Bladder microvascular endothelial cell (primary cell): ENCODE measurements at places on chromosomes 11 and 22. TPM values are rescaled to one million over a fixed set of nuclear protein-coding genes. Genes with fewer than 3 reads are reported as not detected.

Gene HPX
- total RNA-seq = 0.32 and 0.57 TPM in 2 replicates

Gene LYVE1
- 1.4 and 15.5 TPM in 2 replicates for total RNA-seq

Gene RAB30
- total RNA-seq = 7.3 and 20.5 TPM in 2 replicates

Gene FAM227A
- total RNA-seq = 0.16 and 0.69 TPM in 2 replicates

Gene B4GALNT4
- 0.16 and 2.3 TPM in 2 replicates for total RNA-seq

Gene OR52I2
- total RNA-seq = not detected in 2 replicates

Gene KLHDC7B
- not detected in 2 replicates for total RNA-seq

Gene TRIM48
- not detected in 2 replicates for total RNA-seq

Gene AIFM3
- not detected in 2 replicates for total RNA-seq

Gene ZBTB16
- total RNA-seq = 27.5 and 30.0 TPM in 2 replicates

Gene OR5B21
- not detected in 2 replicates for total RNA-seq

Gene CAPN5
- 1.5 and 6.4 TPM in 2 replicates for total RNA-seq

Gene CENATAC
- total RNA-seq = 10.2 and 20.0 TPM in 2 replicates

Gene CSRP3
- total RNA-seq = not detected in 2 replicates

Gene TMPRSS5
- total RNA-seq = 0.13 and 0.16 TPM in 2 replicates
